Hepatocyte (in vitro differentiated cells): ENCODE measurements at places on chromosomes 12 and 14. TPM values are rescaled to one million over a fixed set of nuclear protein-coding genes. Genes with fewer than 3 reads are reported as not detected.

Gene A2ML1
- total RNA-seq = 0.72 and 1.1 TPM in 2 replicates

GRCh38 chr12:108816652-108817335 is 40.6 kb downstream of the SSH1 start:
- no peak for DNase-seq

GRCh38 chr12:69154585-69155363 is 84.6 kb upstream of the CPSF6 start:
- DNase-seq = peak; percentile 85

Gene KRT73
- total RNA-seq = not detected in 2 replicates

Gene DNAI7
- not detected in 2 replicates for total RNA-seq

GRCh38 chr14:81009346-81009745 is 53.9 kb downstream of the TSHR start:
- no peak for DNase-seq

DNA sequence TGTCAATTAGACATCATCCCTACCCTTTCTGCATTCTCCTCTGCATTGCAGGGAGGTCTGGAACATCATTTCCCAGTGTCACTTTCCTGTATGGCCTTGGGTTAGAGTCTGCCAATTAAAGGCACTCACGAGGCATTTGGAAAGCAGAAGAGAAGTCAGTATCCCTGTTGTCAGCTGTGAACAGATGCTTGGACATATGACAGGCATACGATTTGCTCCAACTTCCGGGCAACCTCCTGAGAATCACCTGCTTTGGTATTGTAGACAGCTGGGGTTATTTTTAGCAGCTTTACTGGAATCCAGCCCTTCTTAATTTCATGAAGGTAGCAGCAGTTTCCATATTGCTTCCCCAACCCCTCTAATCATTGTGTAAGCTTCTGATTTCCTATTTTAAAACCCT is 88.7 kb upstream of the DHRS4 start:
- no peak for DNase-seq

Gene BHLHE41
- total RNA-seq = 1.6 and 2.4 TPM in 2 replicates

DNA sequence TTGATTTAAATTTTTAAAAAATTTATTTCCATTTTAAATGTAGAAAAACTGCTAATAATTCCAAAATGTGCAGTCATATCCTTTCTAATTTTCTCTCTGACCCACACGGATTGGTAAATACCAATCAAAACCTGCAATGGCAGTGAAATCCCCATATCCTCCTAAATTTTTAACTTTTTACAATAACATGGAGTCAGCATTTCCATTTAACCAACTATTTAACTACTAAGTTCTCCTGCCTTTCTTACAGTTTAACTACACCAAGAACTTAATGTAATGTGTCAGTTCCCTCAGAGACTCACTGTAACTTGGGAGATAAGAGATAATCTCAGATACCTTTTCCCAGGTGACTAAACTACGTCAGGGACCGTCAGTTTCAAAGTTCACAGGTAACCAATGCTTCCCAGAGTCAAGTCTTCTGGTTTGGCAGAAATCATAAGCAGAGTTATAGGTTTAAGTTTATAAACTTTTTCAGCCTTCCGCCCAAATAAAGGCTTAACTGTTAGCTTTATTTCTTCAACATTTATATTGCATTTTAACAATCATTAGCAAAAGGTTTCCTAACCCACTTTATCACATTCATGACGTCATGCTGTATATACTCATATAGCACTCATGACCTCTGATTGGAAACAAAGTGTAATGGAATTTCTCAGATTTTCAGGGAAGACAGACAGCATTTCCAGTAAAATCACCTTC is 7.6 kb downstream of the KRAS start:
- peak; percentile 56 for DNase-seq

- no peak for DNase-seq
These were observed 13.8 kb upstream of the BEGAIN start for GRCh38 chr14:100601064-100601463.

- peak; percentile 70 for DNase-seq
These were observed 1.0 kb downstream of the BLTP3B start for GRCh38 chr12:100141666-100141997.

GRCh38 chr14:49052521-49052920 is 533.7 kb downstream of the RPS29 start:
- DNase-seq = no peak

Gene PRH2
- total RNA-seq = not detected in 2 replicates

GRCh38 chr14:53848854-53849253 is 107.8 kb downstream of the BMP4 start:
- DNase-seq = no peak

DNA sequence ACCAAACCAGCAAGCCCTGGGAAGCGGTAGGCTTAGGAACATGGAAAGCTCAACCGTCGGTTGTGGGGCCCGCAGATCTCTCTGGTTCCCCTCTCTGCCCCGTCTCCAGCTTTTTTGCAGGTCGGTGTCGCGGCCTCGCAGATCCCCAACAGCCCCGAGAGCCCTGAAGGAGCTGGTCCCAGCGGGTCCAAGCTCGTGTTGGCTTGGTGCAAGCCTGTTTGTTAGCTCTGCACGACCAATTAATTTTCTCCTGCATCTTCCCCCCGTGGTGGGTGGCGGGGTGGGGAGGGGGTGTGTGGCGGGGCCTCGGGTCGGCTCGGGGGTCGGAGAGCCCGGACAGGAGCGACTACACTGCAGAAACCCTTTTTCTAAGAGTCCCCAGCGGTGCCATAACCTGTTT is 449 bp upstream of the SLC24A4 start:
- DNase-seq = no peak

DNA sequence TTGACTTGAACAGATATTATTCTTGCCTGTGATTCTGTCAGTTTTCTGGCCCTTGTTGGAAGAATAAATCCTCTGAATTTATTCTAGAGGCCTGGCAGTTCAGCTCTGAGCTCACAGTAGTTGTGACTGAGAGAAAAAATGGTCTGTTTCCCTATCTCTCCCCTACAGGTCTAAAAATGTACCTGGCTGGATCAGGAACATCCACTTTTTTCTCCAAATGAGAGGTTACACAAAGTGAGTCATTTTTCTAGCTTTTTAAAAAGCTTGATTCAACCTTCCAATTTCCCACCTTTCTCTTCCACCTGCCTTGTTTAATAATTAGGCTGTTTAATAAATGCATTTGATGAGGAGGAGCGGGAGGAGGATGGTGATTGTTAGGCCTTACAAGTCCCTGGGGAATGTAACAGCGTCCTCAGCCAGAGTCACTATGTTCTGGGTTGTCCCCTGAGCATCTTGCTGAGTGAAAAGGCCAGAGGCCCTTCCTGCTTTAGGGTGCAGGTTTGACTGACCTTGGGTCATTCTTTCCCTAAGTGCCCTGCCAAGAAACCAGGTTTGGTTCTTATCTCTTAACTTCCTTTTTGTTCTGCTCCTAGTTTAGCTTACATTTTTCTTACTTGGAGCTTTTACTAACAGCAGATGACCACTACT is 91.7 kb upstream of the FUT8 start:
- DNase-seq = no peak

- DNase-seq = no peak
These were observed 6.8 kb upstream of the BEGAIN start for GRCh38 chr14:100593751-100594624.

Gene MANSC4
- 0.63 TPM in 1 of 2 replicates, not detected in the other for total RNA-seq

DNA sequence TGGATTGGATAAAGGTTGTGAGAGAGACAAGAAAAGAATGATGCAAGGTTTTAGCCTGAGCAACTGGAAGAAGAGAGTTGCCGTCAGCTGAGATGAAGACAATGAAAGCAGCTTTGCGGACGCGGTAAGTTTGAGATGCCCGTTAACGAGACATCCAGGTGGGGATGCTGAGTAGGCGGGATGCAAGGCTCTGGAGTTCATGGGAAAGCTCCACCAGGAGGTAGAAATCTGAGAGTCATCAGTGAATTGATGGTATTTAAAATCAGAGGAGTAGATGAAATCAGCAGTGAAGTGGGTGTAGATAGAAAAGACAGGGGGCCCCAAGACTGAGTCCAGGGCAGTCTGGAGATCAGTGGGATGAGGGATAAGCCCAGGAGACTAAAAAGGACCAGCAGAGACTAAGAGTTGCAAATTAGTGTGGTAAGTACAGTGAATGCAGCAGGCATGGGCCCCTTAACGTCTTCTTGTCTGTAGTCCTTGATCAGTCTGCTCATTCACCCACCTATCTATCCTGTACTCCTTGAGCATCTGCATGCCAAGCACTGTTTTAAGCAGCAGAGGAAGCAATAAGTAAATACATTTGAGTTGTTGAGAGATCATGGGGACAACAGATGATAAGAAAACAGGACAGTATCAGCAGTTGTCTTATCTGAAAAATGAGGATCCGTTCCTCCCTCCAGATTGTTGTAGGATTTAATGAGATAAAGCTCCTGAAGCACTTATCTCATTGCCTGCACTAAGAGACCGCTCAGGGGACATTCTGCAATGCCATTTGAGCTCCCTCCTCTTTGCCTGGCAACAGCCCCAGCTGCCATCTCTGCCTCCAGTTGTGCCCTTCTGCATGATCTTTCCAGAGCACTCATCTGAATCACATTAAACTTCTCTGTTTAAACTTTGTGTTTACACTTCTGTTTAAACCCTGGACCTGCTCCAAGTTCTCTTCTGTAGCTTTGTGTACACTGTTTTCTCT is 91.5 kb downstream of the APAF1 start:
- DNase-seq = peak; percentile 52

GRCh38 chr12:20620261-20620660 is 74.9 kb upstream of the SLCO1C1 start:
- no peak for DNase-seq

DNA sequence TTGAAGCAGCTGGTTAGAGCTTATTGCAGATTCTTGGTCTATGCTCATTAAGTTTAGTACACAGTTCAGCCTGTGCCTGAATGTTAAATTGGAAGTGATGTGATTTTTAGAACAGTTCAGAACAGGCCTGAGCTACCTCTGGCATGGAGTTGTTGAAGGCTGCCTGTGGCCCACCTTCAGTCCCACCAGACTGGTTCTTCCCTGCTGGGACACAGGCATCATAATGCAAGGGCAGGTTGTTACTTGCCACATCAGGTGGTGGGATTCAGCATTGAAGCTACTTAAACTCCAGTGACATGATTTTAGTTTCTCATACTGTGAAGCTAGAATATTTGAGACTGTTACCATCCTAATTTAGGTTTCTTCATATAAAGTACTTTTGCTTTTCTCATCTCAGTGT is 49.4 kb downstream of the PROX2 start:
- DNase-seq = no peak

DNA sequence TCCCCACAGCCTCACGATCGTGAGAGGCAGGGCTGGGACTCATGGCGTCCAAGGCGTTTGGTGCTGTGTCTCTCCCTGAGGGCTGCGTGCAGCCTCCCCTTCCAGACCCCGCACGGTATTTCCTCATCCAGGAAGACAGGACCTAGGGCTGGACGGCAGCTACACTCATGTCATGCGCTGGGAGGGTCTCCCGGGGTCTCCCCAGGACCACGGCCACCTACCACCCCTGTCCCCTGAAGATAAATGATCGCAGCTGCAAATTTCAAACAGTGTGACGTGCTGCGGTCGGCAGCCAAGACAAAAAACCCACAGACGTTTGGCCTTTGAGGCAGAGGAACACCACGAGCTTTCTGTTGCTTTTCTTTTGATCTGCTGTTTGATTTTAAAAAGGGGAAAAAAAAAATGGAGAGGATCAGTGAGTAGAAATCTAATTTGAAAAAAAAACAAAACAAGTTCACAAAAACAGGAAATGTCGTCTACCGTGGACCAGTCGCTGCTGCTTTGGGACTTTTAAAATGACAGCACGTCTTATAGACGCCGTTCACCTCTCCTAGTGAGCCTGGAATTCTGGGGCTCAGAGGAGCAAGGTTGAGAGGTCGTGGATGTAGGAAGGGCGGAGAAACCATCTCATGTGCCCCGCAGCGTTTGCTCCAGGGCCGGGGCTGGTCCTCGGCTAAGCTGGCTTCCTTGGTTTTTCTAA is 237.6 kb downstream of the SLC41A2 start:
- DNase-seq = no peak

Gene OR10P1
- not detected in 2 replicates for total RNA-seq

DNA sequence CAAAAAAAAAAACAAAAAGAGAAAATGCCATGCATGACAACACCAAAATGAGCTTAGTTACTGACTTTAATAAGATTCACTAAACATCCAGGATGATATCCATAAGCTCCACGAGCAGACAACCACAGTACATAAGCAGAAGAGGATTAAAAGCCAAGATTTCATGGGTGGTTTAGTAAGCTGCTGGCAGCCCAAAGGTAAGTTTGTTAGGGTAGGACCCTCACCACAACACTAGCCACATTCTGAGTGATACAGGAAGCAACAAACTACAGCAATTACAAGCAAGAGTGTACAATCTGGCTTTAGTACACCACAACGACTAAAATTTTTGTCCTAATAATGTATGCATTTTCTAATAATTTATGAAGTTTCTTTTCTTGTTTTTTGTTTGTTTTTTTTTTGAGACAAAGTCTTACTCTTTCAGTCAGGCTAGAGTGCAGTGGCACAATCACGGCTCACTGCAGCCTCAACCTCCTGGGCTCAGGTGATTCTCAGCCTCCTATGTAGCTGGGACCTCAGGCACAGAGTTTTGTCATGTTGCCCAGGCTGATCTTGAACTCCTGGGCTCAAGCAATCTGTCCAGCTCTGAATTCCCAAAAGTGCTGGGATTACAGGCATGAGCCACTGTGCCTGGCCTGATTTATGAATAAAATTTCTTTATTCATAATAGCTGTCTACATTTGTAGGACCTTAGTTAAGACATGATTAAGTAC is 221.4 kb downstream of the MED13L start:
- no peak for DNase-seq

Gene GON7
- 22.2 and 22.7 TPM in 2 replicates for total RNA-seq

- DNase-seq = no peak
These were observed 50.9 kb downstream of the FOXN4 start for GRCh38 chr12:109258201-109258600.

- no peak for DNase-seq
These were observed 663.8 kb downstream of the FLRT2 start for GRCh38 chr14:86193756-86194155.

Gene LPAR5
- total RNA-seq = 0.60 and 1.0 TPM in 2 replicates

DNA sequence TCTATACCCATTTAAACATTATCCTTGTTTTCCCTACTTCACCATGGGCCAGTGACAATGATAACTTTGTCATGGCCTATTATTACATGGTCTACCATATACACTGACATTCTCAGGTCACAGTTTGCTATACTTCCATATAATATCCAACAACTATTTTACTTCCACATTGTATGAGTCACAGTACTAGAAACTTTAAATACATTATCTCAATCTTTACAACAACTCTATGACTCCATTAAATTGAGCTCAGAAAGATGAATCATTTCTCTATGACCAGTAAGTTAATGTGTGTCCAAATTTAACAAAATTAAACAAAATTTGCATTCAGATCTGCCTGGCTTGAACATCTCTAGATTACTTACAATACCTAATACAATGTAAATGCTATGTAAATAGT is 93.9 kb downstream of the PLEKHG7 start:
- no peak for DNase-seq

Gene PLEK2
- 4.8 and 5.1 TPM in 2 replicates for total RNA-seq

DNA sequence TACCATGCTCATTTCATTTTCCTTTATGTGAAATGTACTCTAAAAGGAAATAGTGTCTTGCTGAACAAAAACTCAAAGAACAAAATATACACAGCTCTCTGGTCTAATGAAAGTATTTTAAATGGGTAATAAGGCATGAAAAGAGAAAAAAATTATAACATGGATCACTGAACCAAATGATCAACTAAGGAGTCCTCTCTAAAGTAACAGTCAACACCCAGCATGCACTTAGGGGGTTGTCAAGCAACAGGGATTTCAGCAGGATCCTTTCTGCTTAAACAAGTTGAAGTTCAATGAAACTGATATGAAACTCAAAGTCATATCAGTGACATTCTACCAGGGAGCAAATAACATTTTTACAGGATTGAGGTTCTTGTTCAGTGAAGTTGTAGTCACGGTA is 398.8 kb downstream of the SEC23A start:
- no peak for DNase-seq

GRCh38 chr14:99177046-99177655 is 94.8 kb downstream of the BCL11B start:
- DNase-seq = no peak

GRCh38 chr14:99148861-99149610 is 123.0 kb downstream of the BCL11B start:
- DNase-seq = no peak

Gene SPTB
- total RNA-seq = 1.1 and 2.1 TPM in 2 replicates
